Renal cortical epithelial cell (primary cell): ENCODE measurements at places on chromosomes 5 and 9.

DNA sequence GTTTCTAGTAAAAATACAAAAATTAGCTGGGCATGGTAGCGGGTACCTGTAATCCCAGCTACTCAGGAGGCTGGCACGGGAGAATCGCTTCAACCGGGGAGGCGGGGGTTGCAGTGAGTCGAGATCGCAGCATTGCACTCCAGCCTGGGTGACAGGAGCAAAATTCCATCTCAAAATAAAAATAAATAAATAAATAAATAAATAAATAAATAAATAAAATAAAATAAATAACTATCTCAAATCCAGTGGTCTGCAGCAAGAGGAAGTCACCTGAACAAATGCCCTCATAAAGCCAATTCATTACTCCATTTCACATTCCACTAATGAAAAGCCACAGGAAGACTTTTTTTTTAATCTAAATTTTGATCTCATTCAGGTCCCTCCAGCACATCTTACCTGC lies 114.2 kb downstream of the EFNA5 start:
- no peak for DNase-seq

DNA sequence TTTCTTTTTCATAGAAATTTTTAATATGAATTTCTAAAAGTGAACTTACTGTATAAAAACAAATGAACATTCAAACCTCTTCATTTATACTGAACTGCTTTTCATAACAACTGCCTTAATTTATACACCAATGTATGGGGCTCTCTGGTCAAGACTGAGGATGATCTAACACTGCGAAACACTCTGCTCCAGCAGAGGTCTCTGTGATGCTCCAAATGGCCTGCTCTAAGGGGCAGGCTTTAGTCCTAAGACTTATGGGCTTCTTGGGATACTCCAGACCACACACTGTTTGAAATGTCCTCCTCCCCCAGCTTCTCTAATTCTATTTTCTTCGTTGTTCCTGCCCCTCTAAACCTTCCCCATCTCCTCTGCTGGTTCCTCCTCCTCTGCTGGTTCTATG lies 58.5 kb downstream of the LIFR start:
- DNase-seq, result peak; percentile 19

GRCh38 chr9:69364510-69365150 lies 39.6 kb downstream of the ENTREP1 start:
- no peak for DNase-seq

- DNase-seq, result no peak
These were observed 381.0 kb upstream of the IRX4 start for GRCh38 chr5:2263763-2264162.

GRCh38 chr5:139717221-139717620 lies 69.1 kb downstream of the CXXC5 start:
- DNase-seq, result no peak

- no peak for DNase-seq
These were observed 155.1 kb upstream of the RAI14 start for GRCh38 chr5:34501016-34501415.

- no peak for DNase-seq
These were observed 138.4 kb downstream of the LHFPL2 start for GRCh38 chr5:78509884-78510769.

DNA sequence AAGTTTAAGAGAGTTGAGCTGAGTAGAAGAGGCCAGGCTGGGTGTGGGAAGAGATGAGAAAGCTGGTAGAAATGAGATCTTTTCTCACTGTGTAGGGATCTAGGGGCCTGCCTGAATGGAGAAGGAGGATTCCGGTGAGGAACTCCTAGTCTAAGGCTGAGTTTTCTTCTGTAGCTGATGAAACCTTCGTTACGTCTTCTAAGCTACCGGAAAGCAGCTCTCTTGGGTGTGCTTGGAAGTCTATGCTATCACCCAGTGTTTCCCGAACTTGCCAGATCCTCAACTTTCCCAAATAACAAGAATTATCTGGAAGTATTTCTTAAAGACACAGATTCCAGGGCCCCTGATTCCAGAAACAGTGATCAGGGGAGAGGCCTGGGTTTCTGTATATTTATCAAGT lies 55.4 kb upstream of the TNFSF15 start:
- DNase-seq, result no peak

GRCh38 chr5:179812135-179812825 lies 5.6 kb upstream of the MGAT4B start:
- DNase-seq, result no peak

DNA sequence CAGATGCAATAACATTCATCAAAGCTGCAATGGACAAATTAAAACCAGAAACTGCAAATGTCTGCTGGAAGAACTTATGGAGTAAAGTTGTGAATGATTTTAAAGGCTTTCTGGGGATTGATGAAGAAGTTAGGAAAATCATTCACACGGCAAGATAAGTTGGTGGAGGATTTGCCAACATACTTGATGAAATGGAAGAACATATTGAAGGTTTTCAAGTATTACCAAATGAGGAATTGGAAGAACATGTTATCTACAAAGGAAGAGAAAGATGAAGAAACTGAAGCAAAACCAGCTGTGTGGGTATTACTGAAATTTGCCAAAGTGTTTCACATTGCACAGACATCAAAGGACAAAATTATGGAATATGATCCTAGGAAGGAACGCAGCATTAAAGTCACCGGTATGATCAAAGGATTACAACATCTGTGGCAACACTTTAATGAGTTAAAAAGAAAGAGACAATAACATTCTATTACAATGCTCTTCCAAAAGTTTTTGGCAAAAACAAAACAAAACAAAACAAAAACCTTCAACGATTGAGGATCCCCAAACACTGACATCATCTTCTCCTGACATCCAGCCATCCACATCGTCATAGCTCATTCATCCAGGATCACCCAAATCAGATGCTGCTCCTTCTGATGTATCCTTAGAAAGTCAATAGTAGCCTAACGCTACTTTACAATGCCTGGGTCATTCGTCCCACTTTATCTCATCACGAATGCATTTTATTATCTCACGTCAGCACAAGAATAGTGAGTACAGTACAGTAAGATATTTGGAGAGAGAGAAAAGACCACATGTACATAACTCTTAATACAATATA lies 61.3 kb upstream of the SMC5 start:
- DNase-seq, result no peak

- no peak for DNase-seq
These were observed 345.4 kb upstream of the EFNA5 start for GRCh38 chr5:108016101-108016500.

DNA sequence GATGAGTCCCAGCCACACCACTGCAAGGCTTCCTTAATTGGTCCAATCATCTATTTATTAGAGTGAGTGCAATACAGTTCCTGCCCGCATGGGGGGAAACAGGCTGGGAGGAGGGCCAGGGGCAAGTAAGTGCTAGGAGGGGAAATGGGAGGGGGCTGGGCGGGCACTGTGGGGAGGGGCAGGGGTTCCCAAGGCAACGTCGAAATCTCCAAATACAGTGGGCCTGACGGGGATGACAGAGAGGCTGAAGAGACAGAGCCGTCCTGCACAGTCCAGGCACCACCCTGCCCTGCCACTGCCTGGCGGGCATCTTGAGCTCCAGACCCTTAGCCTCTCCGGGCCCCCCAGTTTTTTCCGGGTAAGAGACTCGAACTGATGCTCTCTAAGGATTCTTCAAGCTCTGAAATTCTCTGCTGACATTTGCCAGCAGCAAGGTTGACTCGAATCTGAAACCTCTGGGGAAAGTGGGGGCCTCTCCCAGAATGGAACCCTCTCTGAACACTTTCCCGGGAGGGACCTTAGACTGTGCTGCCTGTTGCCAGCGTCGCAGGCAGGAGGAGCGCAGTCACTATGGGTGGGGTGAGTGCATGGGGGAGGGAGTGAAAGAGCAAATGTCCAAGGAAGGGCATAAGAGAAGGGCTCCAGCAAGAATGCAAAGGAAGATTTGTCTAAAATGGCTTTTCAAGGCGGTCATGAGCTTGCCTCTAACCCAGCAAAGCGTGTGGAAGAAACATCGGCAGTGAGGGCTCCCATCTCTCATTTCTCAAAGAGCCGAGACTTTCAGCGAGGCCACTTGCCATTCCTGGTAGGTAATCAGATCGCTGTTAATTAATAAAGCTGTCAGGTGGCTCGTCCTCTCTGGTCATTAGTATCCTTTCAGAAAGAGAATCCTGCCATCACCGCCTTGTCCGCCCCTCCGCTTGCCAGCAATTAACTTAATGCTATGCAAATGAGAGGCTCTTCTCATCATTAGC lies 99.0 kb downstream of the GTF3C4 start:
- DNase-seq, result peak; percentile 37

DNA sequence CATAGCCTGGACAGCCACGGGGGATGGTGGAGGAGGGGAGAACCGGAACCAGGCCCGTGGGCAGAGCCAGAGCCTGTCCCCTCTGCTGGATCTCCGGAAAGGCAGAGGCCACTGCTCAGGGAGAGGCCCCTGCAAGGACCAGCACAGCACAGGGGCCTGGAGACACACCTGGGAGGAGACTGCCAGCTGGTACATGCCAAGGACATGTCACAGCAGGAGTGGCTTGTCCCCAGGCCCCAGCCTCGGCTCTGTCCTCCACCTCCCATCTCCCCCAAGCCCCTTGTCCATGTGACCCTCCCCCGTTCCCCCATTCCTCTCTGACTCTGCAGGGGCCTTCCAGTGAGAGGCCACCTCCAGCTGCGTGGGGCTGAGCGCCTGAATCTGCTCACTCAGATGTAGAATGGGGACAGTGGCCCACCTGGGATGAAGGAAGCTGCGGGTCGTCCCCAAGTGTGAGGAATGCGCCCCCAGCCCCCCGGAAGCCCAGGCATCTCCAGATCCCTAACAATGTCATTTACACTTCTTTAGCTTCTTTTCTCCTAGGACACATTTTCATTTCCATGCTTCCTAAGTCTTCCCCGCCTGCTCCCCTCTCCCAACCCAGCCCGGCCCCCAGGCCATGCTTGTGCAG lies 349.6 kb upstream of the IRX2 start:
- DNase-seq, result no peak

GRCh38 chr5:67206929-67207328 lies 10.3 kb upstream of the CD180 start:
- DNase-seq, result peak; percentile 89

DNA sequence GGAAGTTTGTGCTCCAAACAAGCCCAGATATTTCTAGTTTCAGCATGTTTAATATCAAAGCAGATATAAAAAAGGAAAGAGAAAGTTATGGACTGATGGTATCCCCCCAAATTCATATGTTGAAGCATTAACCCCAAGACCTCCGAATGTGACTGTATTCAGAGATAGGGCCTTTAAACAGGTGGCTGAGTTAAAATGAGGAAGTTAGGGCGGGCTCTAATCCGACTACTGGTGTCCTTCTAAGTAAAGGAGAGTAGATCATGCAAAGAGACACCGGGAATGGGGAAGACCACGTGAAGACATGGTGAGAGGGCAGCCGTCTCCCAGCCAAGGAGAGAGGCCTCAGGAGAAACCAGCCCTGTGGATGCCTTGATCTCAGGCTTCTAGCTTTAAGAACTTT lies 324.1 kb upstream of the KIF2A start:
- DNase-seq, result no peak

GRCh38 chr9:36873247-36873875 lies 160.7 kb downstream of the PAX5 start:
- peak; percentile 40 for DNase-seq

- peak; percentile 72 for DNase-seq
These were observed 17.4 kb downstream of the GPX3 start for GRCh38 chr5:151037561-151038411.

DNA sequence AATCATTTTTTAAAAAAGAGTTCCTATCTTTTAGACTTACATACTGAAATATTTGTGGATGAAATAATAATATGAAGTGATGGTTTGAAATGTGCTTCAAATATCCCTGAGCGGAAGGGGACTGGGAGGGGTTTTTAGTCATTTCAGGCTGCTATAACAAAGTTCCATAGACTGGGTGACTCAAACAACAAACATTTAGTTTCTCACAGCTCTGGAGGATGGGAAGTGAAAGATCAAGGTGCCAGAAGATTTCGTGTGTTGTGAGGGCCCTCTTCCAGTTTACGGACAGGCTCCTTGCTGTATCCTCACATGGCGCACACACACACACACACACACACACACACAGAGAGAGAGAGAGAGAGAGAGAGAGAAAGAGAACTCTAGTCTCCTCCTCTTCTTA lies 27.1 kb upstream of the TEX10 start:
- peak; percentile 45 for DNase-seq

DNA sequence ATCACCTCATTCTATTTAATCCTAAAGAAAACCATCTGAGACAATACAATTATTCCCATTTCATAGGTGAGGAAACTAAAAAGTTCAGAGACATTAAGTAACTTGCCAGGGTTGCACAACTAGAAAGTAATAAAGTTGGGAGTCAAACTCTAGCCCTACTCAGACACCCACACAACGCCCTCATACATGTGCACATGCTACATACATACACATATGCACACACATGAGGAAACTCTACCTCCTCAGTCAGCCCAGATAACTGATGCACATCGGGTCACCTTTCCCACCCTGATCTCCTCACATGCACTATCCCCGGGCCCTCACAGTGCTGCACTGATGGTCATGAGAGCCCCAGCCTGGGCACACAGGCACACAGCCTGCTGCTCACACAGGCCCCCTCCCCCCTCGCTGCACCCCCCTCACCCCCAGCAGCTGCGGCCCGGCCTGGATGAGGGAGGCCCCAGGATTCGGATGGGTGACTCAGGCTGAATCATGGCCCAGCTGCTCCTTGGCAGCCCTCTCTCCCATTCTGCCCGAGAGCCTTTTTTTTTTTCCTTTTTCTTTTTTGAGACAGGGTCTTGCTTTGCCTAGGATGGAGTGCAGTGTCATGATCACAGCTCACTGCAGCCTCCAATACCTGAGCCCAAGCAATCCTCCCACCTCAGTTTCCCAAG lies 5.0 kb upstream of the GPRIN1 start:
- peak; percentile 59 for DNase-seq

DNA sequence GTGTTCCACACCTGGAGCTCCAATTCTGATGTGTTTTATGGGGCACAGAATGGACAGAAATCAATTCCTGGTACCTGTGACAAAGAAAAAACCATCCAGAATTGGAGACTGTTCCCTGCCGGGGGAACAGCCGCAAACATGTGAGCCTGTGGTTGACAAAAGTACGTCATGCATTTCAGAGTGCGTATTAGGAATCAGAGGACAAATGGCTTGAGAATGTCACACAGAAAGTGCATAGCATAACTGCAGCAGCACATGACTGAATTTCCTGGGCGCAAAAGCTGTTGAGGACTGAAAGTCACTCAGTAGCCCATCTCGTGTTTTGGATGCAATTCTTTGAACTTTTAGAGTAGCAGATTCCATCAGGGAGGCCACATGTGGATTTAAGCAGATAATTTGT lies 85.1 kb downstream of the TRIO start:
- DNase-seq, result no peak

DNA sequence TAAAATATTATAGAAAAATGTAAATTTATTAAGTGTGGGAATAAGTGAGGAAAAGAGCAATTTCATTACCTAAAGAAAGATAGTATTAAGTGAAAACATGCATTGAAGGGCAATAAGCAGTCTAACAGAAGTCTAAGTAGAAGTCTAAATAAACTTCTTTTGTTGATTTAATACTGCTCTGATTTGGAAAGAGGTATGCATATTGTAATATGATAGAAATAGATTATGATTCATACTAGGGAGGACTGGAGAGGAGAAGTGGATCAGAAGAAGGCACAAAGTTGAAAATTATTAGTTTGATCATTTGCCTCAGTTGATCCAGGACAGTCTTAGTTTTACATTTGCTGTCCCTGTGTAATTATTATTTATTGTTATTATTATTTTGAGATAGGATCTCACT lies 6.6 kb upstream of the ERBIN start:
- DNase-seq, result no peak

GRCh38 chr5:10734037-10734709 lies 26.9 kb downstream of the DAP start:
- DNase-seq, result no peak
